ENCODE measurements at places on chromosomes 2 and 18.

DNA sequence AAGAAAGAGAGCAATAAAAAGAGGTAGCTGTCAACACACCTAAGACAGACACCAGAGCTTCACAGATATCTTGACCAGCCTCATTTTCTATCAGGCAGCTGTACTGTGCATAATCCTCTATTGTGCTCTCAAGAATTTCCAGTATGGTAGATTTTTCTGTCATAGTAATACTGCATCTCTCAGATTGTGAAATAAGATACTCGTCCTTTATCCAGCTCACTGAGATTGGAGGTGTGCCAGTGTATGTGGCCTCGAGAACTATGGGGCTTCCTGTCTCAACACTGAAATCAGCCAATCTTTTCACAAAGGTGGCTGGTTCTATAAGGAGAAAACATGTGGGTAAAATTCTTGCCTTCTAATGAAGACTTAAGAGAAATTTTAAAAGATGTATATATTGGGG lies 88.9 kb downstream of the TTN start:
- no peak for DNase-seq

- no peak for DNase-seq
Measured at GRCh38 chr2:152716805-152717227, 445 bp downstream of the PRPF40A start.

- DNase-seq = no peak
Measured at GRCh38 chr18:59927246-59927825, 27.5 kb downstream of the PMAIP1 start.

- no peak for DNase-seq
Measured at GRCh38 chr18:12861637-12862036, 22.4 kb downstream of the PTPN2 start.

- no peak for DNase-seq
Measured at GRCh38 chr2:75324141-75324540, 124.8 kb upstream of the TACR1 start.

DNA sequence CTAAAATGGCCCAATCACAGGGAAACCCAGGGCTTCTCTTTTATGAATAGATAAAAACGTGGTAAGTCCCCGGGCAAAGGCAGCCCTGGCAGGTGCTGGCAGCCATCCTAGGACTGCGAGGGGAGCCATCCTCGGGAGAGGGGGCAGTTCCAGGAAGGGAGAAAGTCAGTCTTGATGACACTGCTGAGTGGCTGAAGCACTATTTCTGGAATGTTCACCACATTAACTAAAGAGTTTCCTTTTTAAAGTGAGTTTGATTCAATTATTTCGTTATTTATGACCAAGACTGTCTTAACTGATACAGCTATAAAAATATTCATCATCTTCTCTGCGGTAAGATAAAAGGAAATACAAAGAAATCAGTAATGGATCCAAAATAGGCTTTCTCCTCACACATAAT lies 20.4 kb downstream of the TTR start:
- DNase-seq = no peak

DNA sequence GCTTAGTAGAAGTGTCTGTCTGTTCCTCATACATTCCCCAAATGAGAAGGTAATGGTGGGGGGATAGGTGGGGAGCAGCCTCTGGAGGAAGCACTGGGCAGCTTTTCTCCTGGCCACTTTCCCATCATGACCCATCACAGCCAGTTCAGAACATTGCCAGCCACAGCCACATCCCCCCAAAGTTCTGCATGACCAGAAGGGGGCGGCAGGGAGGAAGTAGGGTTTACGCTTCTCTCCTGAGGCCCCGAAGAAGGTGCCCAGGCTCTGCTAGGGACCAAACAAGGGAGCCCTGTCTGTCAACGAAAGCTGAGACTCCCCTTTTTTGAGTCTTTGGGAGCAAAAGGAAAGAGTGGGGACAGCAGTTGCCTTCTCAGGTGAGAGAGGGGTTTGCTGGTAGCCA lies 7.7 kb downstream of the IGFBP5 start:
- no peak for DNase-seq

DNA sequence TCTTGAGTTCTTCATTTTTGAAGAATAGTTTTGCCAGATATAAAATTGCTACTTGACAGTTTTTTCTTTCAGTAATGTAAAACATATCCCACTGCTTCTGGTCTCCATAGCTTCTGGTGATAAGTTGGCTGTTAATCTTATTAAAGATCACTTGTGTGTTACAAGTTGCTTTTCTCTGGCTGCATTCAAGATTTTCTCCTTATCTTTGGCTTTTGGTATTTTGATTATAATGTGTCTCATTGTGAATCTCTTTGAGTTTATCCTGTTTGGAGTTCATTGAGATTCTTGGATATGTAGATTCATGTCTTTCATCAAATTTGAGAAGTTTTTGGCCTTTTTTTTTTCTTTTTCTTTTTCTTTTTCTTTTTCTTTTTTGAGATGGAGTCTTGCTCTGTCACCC lies 20.2 kb upstream of the ADNP2 start:
- DNase-seq = no peak

Measured in activated T-helper 1 cell treated with Interleukin-2 at 50 U/mL for 16 hours (primary cell).